ENCODE measurements at places on chromosomes 4 and X.
A peak's percentile ranks its signal among the peaks of the same experiment; 100 is the strongest.

DNA sequence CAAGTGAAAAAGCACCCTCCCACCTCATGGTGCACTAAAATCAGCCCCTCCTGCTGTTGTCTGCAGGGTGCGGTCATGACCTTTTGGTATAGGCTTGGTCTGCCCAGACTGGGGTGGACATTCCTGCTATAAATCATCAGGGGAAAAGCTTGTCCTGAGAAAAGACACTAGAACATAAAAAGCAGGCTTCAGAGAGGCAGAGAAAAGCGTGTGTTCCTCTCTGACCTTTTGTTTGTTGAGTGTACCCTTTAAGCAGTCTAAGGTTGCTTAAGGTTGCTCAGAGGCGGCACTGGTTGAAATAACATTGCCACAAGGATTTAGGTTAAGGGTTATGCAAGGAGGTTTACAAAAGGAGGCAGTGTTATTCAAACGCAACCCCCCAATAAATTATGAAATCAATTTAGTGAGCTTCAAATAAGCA lies 43.5 kb downstream of the CCDC158 start:
- DNase-seq = no peak

- DNase-seq = peak; percentile 39
Observed at GRCh38 chr4:51843309-51844152, 578 bp downstream of the DCUN1D4 start.

GRCh38 chr4:163542275-163542674 lies 47.8 kb downstream of the TMA16 start:
- DNase-seq = no peak

DNA sequence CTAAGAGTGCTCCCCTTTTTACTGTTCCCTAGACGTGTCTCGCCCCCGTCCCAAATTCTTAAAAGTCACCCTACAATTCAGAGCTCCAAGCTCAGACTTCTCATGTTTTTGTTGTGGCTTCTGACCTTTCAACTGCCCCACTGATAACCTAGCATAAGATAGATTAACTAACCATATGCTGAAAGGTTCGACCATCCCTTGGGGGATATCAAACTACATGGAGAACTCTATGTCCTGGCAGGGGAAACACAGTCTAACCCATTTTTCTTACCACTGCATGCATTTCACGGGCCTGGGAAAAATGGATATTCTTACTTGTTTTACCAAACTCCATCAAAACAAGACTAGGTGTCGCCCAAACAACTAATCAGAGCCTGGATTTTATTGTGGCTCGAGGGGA lies 236.4 kb upstream of the MID1 start:
- no peak for DNase-seq

- no peak for DNase-seq
Observed at GRCh38 chr4:7021355-7021754, 21.8 kb upstream of the TADA2B start.

GRCh38 chr4:15833801-15834200 lies 55.7 kb downstream of the CD38 start:
- DNase-seq = no peak

All from CD4-positive, alpha-beta T cell treated with Interleukin-4 for 4 hours (primary cell).